ENCODE measurements at places on chromosomes 12 and 14. TPM values are rescaled to one million over a fixed set of nuclear protein-coding genes. Genes with fewer than 3 reads are reported as not detected.

The STYK1 gene
- total RNA-seq = not detected

DNA sequence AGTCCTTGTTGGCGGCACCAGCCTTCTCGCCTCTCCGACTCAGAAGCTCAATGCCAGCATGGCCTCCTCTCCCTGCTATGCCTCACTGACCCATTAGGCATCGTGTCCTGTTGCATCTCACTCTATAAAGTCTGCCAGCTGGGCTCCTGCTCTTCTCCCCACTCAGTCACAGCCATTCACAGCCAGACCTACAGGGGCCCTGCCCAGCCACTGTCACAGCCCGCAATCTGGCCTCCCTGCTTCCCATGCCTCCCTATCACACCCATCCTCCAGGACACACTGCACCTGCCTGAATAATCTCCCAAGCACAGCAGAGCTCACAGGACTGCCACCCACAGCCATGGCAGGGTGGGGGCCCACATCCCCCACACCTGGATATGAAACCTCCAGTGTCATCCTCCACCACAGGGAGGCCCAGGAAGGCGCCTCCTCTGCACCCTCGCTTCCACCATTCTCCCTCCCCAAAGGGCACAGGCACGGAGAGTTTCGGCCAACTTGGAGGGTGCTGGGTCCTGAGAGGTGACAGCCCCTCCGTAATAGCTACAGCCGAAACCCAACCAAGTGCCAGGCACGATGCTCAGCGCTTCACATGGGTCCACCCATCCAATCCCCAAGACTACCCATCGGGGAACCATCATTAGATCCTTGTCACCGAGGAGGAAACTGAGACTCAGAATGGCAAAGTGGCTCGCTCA is 370.3 kb downstream of the BCL11B start:
- no peak for DNase-seq

GRCh38 chr14:49944501-49944900 is 51.6 kb downstream of the ARF6 start:
- no peak for DNase-seq

DNA sequence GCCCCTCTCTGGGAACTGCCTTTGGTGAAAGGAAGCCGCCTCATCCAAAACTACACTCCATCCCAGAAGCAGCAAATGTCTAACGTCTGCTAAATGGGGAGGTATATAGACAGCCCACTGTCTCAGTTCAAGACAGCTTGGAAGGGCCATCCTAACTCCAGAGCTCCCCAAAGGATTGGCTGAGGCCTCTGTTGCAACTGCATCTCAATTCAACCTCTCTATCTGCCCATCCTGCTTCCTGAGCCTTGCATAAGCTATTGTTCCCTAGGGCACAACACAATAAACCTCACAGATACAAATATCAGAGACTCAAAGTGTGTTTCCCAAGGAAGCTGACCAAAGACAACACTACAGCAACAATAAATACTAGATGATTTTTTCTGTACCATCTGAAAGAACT is 495.2 kb upstream of the SOX5 start:
- no peak for DNase-seq
